Endothelial cell (in vitro differentiated cells): ENCODE measurements at places on chromosomes 2 and 18.

DNA sequence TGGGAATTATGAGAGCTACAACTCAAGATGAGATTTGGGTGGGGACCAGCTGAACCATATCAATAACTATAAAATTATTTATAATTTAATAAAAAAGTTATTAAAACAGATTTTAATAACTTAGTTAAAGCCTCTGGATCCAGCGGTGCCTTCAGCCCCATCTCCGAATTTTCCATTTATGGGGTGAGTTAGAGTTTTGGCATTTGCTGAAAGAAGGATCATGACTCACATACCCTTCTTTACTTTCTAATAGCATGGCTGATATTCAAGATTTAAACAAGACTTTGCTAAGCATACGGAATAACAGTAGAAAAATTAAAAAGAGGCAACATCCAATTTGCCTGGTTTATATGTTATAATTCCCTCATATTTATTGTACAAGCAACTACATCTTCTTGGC, 94.5 kb downstream of the RDH14 start:
- DNase-seq, result no peak

DNA sequence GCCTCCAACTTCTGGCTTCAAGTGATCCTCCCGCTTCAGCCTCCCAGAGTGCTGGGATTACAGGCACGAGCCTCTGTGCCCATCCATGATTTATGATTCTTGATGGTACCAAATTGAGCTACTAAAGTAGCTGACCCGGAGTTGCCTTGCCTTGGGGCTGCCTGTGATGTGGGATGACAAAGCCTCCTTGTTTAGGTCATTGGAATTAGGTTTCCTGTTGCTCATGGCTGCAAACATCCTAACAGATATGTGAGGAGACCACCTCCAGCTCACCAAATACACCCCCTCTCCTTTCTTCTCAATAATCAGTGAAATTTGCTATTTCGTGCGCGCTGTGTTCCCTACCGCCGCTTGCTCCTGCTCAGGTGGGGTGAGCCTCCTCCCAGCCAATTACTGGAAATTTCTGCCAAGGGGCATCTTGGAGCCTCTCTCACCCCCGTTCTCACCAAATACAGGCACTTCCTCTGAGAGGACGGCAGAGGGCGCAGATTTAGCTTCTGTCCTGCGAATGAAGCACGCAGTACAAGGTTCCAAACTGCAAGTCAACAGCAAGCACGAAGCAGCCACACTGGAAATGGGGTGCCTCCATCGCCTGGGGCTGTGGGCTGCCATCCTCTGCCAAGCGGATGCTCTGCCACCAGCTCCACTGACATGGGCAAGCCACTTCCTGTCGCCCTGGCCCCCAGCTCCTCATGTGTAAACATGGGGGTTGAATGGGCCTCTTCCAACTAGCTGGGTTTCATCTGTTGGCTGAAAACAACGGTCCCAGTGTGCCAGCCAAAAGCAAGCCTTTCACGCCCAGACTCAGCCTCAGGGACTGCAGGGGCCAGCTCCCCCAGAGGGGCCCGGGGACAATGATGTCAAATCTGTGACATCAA, 71.7 kb downstream of the NCAPH start:
- peak; percentile 66 for DNase-seq

DNA sequence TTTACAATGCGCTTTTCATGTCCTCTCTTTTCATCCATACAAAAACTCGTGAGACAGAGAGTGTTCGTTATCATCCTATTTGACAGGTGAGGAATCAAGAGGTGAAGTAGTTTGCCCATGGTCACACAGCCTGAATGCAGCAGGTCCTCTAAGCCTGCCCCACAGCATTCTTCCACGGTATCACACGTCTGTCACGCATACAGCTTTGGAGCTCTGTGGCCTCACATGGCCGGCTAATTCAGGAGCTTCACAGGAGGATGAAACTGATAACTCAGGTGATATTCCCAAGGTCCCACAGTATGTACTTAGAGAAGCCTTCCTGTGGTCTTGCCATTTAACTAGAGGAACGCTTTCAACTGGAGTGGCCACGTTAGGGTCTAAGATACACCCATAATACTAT, 59.0 kb downstream of the MYO5B start:
- no peak for DNase-seq

GRCh38 chr18:6712401-6712800, 17.1 kb upstream of the ARHGAP28 start:
- no peak for DNase-seq

DNA sequence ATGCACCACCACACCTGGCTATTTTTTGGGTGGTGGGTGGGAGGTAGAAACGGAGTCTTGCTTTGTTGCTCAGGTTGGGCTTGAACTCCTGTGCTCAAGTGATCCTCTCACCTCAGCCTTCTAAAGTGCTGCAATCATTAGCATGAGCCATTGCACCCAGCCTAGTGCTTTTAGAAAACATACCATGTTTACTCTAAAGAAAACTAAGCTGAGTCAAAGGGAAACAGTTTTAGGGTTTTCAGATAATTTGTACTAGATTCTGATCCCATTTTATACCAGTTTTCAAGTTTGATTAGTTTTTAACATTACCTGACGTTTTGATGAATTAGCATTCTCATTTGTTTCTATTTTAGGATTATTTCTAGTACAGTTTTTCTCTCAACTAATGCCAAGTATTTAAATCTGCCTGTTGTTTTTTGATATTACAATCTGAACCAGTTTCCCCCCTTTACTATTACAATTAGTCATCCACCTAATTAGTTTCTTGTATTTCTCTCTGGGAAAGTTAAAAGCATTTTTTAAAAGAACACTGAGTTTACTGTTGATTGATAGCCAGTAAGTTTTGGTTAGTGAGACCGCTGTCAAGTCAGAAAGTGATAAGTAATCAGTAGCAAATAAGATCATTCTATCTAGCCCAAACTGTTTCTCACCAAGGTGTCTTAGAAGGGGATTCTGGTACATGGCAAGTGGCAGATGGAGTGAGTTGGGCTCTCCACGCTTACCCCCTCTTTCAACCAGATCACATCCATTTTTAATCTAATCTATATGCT, 24.2 kb upstream of the TBR1 start:
- DNase-seq, result no peak
